ENCODE measurements at places on chromosomes 16 and 17.

DNA sequence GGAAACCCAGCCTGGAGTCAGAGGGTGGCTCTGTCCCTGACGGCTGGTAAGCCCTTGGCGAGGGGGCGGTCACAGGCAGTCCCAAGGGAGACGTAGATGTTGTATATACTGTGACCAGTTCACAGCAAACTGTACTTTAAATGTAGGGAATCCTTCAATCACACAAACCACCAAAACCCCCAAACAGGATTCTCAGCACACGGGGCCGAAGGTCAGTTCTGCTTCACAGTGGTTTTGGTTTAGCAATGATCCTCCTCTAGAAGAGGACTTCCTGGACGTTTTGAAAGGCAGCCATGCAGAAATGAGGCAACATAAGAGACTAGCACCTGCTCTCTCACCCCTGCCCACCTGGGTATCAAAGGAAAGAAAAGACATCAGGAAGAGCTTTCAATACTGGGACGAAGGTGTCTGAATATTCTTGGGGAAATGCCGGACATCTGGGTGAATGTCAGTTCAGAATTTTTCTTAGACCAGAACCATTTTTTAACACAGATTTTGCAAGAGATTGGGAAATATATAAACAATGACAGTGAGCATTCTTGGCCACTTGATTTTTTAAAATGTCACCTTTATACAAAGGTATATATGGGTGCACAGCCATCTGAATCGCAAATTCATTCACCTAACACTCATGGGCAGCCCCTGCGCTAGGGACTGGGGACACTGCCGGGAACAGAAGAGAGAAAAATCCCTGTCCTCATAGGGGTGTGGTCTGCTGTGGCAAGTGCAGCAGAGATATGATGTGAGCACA, 74.2 kb downstream of the CRISPLD2 start:
- DNase-seq, result no peak

DNA sequence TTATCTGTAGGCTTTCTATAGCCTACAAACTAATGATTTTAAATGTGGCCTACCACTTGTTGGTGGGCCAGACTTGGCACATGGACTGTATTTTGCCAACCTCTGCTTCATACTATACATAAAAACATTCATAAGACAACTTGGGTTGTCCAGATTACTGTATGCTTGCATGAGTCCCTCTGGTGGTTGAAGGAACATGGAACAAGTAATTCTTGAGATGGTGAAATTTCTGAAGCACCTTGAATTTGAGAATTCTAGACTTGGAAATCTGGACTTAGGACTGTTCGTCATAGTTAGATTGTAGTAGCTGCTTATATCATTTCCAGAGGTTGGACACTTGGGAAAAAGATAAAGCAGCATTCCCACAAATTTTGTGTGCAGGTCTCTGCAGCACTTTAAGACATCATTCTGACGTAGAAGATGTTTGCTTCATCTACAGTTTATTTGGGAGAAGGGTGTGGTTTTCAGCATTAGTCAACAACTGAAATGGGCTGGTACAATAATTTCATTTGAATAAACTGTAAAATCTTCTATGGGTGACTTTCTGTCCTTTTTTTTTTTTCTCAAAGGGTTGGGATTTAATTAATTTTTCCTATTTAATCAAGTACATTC, 31.2 kb downstream of the NFATC3 start:
- DNase-seq, result peak; percentile 59

GRCh38 chr16:19688396-19689024, 29.5 kb downstream of the KNOP1 start:
- no peak for DNase-seq

DNA sequence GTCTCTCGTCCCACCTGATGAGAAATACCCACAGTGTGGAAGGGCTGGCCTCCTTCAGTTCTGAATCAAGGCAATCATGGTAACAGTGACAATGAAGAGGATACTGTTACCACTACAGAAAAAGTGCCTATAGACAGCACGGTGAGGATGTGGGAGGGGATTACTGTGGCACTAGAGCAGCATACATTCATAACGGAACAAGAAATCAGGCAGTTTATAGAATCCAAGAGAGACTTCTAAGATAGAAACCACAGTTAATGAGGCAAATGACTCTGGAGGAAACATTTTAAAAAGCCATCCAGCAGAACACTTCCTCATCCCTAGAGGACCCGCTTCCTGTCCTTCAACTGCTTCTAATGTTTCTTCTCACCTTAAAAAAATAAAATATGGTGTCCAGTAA, 2.7 kb downstream of the RUSF1 start:
- DNase-seq, result no peak

DNA sequence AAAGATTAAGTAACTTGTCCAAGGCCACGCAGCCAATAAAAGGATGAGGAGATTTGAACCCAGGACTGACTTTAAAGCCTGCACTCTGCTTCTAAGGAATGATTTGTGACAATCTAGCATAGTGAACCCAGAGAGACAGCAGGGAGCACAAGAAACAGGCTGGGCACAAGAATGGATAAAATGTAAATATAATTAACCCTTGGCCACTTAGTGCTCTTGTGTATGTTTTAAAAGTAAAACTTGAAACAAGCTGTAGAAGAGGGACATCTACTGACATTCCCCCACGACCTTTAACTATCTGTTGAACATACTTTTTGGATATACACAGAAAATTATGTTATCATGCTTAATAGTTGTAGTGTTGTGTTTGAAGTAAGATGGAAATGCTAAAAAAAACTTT, 141.9 kb upstream of the PMFBP1 start:
- no peak for DNase-seq

- peak; percentile 54 for DNase-seq
Observed at GRCh38 chr17:82863941-82864712, 24.3 kb upstream of the ZNF750 start.

- no peak for DNase-seq
Observed at GRCh38 chr16:30521873-30522641, 4.3 kb downstream of the ZNF768 start.

- DNase-seq, result no peak
Observed at GRCh38 chr17:53106886-53107285, 715.8 kb upstream of the KIF2B start.

GRCh38 chr16:84829168-84829965, 9.6 kb downstream of the CRISPLD2 start:
- DNase-seq, result no peak

DNA sequence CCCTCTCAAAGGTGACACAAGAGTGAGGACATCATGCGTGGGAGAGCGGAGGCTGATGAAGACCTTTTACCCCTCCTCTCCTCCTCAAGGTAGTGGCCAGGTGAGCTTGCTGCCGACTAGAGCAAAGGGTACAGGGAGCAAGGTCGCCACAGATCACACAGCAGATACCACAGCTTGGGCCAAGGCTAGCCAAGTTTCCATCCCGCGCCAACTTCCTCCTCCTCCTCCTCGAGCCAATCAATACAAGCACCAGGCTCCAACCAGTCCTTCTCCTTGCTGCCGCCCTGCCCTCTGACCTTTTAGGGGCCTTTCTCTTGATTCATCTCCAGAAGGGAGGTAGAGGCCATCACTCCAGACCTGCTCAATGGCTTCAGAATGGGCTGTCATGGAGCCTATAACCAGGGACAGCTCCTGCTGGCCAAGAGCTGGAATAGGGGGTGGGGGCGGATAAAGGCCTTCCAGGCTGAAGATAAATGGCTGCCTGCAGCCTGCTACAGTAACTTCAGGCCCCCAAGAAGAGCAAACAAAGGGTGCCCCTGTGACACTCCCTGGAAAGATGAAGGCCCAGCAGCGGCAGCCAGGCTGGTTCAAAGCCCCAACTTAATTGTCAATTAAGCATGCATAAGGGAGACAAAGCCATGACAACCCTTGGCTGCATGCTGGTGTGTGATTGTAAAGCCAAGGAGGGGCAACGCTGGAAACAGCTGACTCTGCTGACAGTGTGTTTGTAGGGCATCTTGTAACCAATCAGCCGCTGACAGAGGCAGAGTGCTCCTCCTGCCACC, 17.8 kb downstream of the HNF1B start:
- DNase-seq, result no peak

DNA sequence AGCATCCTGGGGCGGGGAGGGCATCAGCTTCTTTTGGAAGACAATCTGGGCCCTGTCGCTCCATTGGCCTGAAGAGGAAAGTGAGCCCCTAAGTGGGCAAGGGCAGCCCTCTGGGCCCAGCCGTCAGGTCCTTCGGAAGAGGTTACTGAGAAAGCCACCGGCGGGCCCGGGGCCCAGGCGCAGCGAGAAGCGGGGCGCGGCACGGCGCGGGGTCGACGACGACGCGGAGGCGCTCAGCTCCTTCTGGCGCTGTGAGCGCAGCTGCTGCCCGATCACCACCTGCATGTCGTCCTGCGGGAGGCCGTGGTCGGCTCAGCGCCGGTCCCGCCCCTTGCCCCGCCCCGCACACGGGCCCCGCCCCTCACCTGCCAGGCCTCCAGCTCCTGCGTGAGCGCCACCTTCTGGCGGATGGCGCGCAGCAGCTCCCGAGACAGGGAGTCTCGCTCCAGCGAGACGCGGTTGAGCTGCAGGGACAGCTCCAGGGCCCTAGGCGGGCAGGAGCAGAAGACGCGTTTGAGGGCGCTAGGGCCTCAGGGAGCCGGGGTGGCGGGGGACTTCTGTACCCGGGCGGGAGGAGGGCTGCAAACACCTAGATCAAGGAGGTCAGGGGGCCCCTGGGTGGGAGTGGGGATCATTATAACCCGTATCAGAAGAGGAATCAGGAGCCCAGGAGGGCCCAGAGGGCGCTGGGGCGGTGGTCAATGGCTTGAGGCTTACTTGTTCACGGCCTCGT, 4.3 kb downstream of the THOC6 start:
- DNase-seq, result peak; percentile 86

GRCh38 chr17:46163316-46163715, 29.9 kb downstream of the KANSL1 start:
- DNase-seq, result no peak

All from erythroblast (primary cell).